Left forelimb (tissue), 1 donor: ENCODE measurements at places on chromosomes 2 and 18.

DNA sequence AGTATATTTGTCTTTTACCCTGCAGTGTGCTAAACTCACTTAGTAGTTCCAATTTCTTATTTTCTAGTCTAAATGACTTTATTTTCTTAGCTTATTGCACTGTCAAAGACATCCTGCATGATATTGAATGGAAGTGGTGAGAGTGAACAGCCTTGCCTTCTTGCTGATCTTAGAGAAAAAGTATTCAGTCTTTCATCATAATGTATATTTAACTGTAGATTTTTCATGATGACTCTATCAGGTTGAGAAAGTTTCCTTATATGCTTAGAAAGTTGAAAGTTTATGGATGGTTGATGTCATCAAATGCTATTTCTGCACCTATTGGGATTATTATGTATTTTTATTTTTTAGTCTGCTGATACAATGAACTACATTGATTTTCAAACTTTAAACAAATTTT is 21.3 kb upstream of the COL3A1 start:
- no peak for DNase-seq

DNA sequence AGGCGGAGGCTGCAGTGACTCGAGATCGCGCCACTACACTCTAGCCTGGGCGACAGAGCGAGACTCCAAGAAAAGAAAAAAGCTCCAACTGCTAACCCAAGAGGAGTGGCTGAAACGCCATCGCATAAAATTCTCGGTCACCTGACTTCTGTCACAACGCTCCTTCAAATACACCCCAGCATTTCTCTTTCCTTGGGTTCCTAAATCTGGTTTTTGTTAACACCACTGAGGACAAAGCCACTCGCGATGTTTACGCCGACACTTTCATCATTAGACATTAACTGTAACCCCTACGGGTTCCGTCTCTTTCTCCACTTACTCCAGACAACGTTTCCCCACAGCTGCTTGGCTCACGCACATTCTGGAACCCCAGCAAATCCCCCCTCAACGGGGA is 679 bp downstream of the CLK1 start:
- no peak for DNase-seq

GRCh38 chr18:5380586-5380985 is 85.1 kb upstream of the ZBTB14 start:
- DNase-seq, result no peak

- DNase-seq, result no peak
Observed at GRCh38 chr18:63889626-63890025, 2.1 kb downstream of the SERPINB2 start.

DNA sequence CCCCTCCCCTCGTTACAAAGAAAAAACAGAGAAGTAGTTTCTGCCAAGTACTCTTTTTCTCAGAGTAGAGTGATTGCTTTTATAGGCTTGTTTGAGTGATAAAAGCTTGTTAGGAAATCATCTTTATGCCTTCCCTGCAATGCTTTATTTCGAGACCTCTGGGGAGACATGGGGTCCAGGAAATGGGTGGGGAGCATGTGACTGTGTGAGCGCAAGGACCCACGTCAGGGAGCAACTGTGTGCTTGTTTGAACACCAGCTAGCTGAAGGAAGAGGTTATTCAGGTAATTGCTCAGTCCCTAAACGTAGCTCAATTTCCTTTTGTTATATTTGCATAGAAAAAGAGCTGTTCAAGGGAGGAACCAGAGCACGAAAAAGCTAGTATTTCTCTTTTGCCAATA is 187.3 kb downstream of the FAM210A start:
- no peak for DNase-seq

GRCh38 chr2:78967294-78967693 is 58.2 kb upstream of the REG3G start:
- DNase-seq, result no peak

- no peak for DNase-seq
Observed at GRCh38 chr2:223032187-223033142, 19.5 kb upstream of the KCNE4 start.

DNA sequence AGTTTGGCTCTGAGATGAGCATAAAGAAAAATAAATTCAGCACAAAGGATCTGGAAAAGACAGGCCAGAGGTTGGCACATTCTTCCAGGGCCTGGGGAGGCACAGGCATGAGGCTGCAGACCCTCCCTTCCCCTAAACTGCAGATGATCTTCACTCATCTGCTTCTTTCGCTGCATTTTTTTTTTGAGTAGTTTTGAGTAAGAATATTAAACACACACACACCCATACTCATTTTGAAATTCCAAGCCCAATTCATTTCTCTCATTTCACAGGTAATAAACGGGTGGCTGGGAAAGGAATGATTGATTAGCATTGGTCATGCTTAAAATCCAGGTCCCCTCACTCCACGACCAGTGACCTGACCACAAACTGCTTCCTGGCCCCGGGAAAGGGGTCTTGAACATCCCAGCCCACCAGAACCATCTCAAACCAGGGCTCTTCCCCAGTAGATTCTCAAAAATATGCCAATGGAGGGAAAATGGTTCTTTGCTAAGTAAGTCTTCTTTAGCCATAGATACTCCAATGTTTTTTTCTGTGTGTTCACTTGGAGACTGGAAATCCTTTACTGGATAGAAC is 219.6 kb downstream of the ANAPC1 start:
- DNase-seq, result no peak
